Right kidney (tissue), 9 donors: ENCODE measurements at places on chromosomes 3 and 15.
A peak's percentile ranks its signal among the peaks of the same experiment; 100 is the strongest.

DNA sequence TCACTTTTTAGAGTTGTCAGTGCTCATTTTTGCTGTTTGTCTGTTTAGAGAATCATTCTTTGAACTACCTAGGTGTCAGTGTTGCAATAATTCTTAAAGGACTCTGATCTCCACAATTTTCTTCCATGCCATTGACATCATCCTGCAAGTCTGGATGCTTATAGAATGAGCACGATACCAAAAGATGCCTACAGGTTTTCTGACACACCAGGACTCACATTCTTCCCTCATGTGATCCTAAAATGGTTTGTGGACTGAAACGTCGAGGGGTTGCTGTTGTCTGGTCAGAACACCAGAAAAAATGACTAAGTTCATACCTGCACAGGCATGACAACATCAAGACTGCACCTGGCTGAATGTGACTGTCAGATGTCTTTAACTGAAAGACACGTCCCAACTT, 95.9 kb downstream of the SEMA5B start:
- DNase-seq = no peak

- no peak for DNase-seq
Observed at GRCh38 chr15:38680775-38681174, 116.2 kb upstream of the RASGRP1 start.

- DNase-seq = no peak
Observed at GRCh38 chr3:108099244-108099643, 8.4 kb upstream of the CD47 start.

DNA sequence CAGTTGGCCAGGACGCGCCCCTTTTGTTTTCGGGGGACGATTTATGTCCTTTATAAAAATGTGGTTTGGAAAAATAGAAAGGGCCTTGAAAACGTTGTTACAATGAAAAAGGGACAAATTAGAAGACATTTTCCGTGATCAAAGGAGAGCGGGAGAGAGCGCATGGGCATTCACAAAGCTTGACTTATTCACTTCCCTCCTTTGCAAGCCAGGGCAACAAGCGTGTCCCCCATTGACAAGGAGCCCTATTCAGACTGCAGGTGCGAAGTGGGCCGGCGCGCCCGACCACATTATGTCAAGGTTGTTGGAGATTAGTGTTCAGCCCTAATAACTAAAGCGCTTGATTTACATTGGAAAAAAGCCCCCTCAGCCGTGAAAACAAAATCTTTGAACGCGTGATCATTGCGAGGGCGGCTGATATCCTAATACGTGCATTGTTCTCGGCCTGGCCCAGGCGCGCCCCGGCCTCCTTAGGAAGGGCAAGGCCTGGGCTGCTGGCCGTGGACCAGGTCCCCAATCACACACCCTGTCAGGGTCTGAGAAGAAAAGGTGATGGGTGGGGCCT, 25.9 kb downstream of the ZIC4 start:
- no peak for DNase-seq

DNA sequence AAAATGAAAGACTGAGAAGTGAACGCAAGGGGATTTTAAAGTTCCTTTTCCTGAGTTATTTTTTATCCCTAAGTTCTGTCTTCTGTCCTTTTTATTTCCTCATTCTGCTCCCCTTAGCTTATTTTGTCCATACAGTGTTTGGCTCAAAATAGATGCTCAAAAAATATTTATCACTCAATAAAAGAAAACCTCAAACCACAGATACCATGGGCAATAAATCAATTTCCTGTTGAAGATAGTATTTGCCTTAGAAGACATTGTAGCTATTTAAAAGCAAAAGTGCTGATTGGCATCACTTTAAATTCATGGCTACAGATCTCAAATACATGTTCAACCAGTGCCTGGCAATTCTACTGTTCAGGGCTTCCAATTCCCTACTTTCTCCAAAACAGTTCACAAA, 316.5 kb upstream of the ADAMTS9 start:
- no peak for DNase-seq

DNA sequence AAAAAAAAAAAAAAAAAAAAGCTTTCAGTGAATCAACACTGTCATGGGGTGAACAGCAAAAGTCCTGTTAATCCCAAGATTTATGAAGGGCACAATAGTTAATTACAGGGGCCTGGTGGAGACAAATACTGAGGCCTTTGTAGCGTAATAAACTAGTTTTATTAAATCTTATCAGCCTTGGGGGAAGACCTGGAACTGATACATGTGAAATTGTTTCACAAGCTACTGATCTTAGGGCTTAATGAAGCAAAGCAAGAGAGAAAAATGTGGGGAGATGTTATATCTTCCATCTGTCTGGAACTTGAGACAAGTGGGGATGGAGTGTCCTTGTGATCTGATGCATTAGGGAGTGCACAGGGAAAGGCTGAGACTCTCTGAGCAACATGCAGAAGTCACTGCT, 47.9 kb upstream of the OSBPL11 start:
- peak; percentile 18 for DNase-seq

GRCh38 chr3:27616031-27616430, 106.1 kb downstream of the EOMES start:
- no peak for DNase-seq

GRCh38 chr3:185042312-185043050, 110.4 kb downstream of the C3orf70 start:
- DNase-seq = no peak

DNA sequence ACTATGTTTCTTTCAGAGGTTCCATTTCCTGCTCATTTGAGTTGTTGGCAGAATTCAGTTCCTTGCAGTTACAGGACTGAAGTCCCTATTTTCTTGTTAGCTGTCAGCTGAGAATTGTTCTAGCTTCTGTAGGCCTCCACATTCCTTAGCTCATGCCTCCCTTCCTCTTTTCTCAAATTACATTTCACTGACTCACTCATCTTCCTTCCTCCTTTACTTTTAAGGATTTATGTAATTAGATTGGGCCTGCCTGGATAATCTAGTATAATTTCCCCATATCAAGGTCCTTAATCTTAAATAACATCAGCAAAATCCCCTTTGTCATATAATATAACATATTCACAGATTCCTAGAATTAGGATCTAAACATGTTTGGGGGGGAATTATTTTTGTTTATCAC, 40.6 kb upstream of the RBMS3 start:
- DNase-seq = no peak

DNA sequence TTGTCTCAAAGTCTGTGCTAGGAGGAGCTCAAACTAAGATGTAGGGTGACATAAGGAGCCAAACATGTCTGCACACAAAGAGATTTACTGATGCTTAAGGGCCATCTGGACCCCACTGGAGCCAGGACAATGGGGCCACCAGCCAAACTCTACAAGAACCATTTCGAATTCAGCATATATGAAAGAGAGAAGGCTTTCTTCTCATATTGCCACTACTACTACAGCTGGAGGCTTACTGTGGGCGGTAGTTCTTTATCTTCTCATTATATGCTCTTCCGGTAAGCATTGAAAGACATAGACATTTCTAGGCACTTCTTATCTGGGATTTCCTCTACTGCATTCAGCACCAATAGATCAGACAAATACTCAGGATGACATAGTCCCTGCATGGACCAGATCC, 404.4 kb upstream of the PROK2 start:
- DNase-seq = no peak

- no peak for DNase-seq
Observed at GRCh38 chr3:140595295-140595694, 82.6 kb upstream of the TRIM42 start.

- no peak for DNase-seq
Observed at GRCh38 chr3:43704697-43705096, 14.0 kb downstream of the ABHD5 start.

DNA sequence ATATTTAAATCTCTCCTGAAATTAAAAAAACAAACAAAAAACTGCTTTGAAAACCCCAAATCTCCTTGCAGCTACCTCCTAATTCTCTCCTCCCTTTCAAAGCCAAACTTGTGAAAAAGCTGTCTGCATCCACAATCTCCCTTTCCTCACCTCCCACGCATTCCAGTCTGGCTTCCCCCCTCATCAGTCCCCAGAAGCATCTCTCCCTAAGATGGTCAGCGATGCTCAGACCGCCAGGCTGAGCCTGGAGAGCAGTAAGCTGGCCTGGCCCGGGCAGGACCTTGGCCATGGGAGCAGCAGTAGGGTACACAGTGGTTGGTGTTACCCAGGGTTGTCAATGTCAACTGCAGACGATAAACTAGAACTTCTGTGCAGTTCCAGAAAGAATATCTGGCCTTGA, 32.9 kb upstream of the BLM start:
- no peak for DNase-seq

DNA sequence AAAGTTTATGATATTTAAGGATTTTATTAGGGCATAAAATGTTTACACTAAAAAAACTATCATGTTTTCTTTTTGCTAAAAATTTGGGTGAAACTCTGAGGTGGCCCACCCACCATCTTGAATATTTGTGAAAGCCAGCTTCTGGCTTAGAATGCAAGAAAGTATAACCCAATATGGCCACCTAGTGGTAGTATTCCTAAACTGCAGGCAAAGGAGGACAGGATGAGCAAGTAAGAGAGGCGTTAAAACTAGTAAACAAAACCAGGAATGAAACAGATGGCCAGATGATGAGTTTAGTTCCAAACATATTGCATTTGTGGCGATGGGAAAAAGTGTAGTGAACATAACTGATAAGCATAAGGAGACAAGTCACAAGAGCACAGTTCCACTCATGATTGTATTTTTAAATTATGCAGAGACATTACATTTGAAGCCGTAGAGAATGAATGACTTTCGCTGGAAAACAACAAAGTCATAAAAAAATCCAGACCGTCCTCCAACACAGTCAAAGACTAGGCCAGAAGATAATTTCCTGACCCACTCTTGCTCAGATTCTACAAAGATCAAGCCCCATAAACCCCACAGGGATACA, 103.3 kb upstream of the PRTG start:
- peak; percentile 42 for DNase-seq

- DNase-seq = no peak
Observed at GRCh38 chr3:44960387-44961026, 15.5 kb downstream of the ZDHHC3 start.

DNA sequence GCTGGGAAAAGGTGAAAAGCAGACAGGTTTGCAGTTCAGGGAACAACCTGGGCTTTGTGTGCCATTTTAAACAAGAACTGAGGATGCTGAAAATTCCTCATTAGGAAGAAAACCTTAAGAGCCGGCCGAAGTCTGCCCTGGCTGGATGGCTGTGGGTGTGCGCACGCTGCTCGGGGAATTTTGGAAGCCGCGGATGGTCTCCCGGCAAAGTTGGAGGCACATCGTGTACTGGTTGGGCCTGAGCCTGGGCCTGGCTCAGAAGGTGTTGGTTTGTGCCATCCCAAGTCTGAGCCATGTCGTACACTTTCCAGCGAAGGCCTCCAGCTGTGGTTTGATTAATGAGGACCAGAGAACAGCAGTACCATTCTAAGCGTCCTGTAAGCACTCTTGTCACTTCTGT, 188.2 kb downstream of the ATP10A start:
- DNase-seq = no peak

DNA sequence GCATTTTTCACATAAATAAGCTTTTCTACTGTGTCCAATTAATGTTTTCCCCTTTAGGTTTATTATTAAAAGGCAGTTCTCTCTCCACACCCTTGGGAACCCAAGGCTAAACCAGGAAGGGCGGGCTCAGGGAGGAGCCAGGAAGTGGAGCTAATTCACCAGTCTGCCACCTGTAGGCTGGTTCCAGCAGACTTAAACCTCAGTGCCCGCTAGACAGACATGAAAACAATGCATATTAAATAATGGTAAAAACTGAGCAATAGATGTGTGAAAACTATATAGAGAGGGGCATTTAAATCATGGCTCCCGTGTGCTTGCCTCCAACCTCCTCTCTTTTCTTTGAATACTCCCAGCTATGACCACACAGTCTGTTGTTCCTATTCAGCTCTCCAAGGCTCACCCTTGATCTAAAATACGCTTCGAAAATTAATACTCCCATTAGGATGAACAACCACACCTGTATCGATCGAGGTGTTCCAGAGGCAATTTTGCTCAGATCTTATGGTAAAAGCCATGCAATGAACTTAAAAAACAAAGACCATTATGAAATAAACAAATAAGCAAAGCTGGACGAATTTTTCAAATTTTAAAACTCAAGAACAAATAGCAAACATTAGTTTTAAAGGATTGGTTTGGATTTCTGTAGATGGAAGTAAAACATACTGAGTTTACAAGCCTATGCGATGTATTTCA, 253.3 kb downstream of the TJP1 start:
- DNase-seq = peak; percentile 22

DNA sequence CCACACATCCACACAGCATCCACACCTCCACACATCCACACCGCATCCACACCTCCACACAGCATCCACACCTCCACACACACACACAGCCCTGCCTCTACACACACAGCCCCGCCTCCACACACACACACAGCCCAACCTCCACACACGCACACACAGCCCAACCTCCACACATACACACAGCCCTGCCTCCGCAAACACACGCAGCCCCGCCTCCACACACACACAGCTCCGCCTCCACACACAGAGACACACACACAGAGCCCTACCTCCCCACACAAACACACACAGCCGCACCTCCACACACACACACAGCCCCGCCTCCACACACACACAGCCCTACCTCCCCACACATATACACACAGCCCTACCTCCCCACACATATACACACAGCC, 4.7 kb downstream of the MESP1 start:
- no peak for DNase-seq

- no peak for DNase-seq
Observed at GRCh38 chr15:59011262-59011952, 23.9 kb downstream of the RNF111 start.

- no peak for DNase-seq
Observed at GRCh38 chr3:10108091-10108490, at the start of gene FANCD2OS. Gene FANCD2OS (minus strand): TSS chr3:10108255. CDS start chr3:10104774, 3,481 bp downstream.

- no peak for DNase-seq
Observed at GRCh38 chr3:5192571-5193365, 5.3 kb downstream of the EDEM1 start.

DNA sequence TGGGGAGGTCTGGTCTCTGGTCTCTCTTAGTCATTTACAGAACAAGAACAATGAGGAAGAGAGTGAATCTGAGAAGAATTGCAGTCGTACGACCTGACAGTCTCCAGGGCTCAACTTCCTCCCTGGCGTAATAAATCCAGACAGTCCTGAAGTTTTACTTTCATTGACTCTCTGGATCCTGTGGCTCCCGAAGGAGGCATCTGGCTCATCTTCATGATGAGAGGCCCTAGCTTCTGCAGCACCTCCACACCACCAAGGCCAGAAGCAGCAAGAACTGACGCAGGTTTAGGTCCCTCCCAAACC, 11.8 kb upstream of the CYFIP1 start:
- no peak for DNase-seq

GRCh38 chr15:62803856-62804400, 238.6 kb upstream of the TPM1 start:
- no peak for DNase-seq

GRCh38 chr3:28050885-28051284, 190.5 kb upstream of the CMC1 start:
- no peak for DNase-seq

DNA sequence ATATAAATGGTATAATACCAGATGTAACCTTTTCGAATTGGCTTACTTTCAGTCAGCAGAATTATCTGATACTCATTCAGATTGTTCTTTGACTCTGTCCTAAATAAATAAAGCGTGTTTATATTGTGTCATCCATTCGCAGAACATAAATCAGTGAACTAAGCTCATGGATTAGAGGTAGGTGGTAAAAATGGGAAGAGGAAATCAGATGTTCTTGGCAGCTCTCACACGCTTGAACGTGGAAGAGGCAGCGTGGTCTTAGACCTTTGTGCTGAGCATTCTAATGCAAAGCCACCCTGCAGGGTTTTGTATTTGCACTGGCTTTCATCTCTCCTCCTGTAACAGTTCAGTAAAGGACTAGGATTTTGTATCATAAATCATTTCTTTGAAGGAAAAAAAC, 441.4 kb downstream of the GABRG3 start:
- DNase-seq = no peak

- DNase-seq = no peak
Observed at GRCh38 chr15:79436037-79436780, 4.1 kb downstream of the MINAR1 start.
